ENCODE measurements at places on chromosomes 3 and 15. TPM values are rescaled to one million over a fixed set of nuclear protein-coding genes. Genes with fewer than 3 reads are reported as not detected.

- DNase-seq, result no peak
Measured at GRCh38 chr3:14082108-14082657, 42.5 kb downstream of the CHCHD4 start.

GRCh38 chr3:144677103-144677502 lies 705.5 kb downstream of the DIPK2A start:
- no peak for DNase-seq

- DNase-seq, result no peak
Measured at GRCh38 chr3:49721596-49721895, 2.1 kb upstream of the AMIGO3 start.

DNA sequence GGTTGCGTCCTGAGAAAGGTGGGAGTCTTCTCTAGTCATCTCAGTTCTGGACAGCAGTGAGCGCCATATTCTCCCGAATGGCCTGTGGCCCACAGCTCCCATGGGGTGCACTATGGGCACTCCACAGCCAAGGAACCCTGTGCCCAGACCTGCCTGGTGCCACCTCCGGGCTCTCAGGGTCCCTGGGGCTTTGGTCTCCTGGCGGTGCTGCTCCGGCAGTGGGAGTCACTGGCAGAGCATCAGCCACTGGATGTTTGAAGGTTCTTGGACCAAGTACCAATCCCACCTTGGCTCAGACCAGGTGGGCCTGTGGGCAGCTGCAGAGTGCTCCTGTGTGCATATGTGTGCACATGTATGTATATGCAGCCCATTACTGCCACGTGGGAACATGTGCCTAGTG lies 68.3 kb upstream of the RPL32 start:
- no peak for DNase-seq

- DNase-seq, result no peak
Measured at GRCh38 chr3:4533489-4534443, 40.6 kb downstream of the ITPR1 start.

- no peak for DNase-seq
Measured at GRCh38 chr3:44416031-44417030, 61.1 kb downstream of the ZNF445 start.

DNA sequence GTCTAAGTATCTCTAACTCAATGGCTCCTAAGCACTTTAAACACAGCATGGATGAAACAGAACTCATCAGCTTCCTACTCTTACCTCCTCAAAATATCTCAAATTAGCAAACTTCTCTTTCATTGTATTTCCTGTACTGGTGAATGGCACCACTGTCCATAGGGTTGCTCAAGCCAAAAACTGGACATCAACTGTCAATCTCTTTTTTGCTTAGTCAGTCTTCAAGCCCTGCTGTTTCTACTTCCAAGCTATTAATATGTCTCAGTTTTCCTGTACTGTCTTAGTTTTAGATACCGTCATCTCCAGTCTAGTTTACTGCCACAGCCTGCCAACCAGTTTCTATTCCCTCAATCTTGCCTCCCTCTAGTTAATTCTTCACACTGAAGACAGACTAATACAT lies 48.3 kb upstream of the KPNA4 start:
- no peak for DNase-seq

DNA sequence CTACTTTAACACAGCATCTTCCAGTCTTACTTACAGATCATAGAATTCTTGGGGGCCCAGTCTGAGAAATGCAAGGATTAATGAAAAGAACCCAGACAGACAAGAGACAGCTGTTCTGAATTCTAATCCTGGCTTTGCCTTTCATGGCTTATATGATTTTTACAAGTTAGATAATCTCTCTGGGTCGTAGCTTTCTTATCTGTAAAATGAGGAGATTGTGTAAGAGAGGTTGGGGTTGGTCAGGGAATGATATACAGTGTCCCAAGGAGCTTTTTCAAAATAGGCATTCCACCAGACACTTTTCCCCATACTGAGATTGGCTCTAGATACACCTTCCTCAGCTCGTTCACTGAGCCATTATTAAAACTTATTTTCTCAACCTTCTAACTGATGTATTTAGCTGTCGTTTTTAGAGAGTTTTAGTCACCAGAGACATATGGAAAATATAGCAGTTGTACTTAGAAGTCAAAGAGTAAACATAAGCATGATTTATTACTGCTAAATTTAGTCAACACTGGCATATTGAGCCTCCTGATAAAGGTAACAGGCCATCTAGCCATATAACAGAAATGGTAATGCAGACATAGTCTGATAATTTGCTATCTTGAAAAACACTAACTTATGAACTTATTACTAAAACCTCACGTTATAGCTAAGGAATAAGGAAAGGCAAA lies 163.0 kb upstream of the MLF1 start:
- DNase-seq, result no peak

GRCh38 chr3:129409541-129409940 lies 18.9 kb downstream of the EFCAB12 start:
- no peak for DNase-seq

DNA sequence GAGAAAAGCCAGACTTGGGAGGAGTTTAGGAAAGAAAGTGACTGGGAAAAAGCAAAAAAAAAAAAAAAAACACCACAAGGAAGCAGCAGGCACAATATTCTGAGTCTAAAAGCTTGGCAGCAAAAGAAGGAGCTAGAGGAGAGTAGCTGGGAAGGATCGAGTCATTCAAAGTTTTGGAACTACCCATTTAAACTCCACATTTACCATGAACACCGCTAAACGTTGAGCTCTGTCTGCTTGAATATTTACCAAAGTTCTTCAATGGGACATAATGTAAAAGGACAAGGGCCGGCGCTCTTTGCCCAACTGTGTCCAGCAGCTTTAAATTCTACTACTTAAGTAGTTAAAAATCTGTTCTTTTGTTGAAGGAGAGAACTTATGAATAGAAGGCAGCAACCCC lies 481.9 kb downstream of the FOXP1 start:
- DNase-seq, result no peak

- no peak for DNase-seq
Measured at GRCh38 chr3:167409611-167410010, 29.5 kb upstream of the ZBBX start.

- no peak for DNase-seq
Measured at GRCh38 chr3:158519776-158520175, 51.2 kb upstream of the MLF1 start.

- no peak for DNase-seq
Measured at GRCh38 chr15:77825546-77825945, 192.8 kb upstream of the LINGO1 start.

DNA sequence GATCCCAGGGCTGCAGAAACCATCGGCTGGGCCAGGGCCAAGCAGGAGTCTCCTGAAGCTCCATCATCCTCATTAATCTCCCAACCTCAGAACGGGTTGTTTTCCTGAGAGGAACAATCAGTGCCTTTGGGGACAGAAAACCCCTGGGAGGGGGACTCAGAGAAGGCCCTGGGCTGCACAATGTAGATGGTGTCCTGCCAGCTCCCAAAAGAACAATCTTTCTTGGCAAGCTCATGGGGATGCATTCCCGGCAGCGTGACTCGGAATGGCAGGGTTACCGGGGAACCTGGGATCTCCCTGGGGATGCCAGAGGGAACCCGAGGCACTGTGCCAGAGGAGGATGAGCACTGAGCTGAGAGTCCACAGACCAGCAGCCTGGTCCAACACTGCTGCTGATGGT lies 72.1 kb upstream of the ATP2B2 start:
- DNase-seq, result no peak

- no peak for DNase-seq
Measured at GRCh38 chr3:123559040-123559861, 25.6 kb downstream of the HACD2 start.

- no peak for DNase-seq
Measured at GRCh38 chr3:112617285-112617684, 23.7 kb downstream of the CCDC80 start.

GRCh38 chr15:36605604-36606263 lies 26.3 kb downstream of the CDIN1 start:
- DNase-seq, result no peak

DNA sequence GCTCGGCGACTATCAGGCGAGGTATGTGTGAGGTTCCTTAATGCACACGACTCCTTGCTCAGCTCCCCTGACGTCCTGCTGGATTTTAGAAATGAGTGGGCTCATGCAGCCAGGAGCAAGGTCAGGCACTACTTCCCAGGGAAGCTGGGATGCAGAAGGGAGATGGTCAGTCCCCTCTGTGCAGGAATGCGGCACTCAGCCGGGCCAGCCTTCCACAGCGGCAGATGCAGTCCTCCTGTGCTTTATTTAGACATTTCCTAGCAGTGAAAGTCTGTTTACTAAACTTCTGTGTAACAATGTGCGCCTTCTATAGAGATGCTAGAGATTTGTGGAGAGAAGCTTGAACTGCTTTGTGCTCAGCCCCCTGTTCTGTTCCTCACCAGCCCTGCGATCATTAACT lies 252.1 kb downstream of the SLCO3A1 start:
- no peak for DNase-seq

DNA sequence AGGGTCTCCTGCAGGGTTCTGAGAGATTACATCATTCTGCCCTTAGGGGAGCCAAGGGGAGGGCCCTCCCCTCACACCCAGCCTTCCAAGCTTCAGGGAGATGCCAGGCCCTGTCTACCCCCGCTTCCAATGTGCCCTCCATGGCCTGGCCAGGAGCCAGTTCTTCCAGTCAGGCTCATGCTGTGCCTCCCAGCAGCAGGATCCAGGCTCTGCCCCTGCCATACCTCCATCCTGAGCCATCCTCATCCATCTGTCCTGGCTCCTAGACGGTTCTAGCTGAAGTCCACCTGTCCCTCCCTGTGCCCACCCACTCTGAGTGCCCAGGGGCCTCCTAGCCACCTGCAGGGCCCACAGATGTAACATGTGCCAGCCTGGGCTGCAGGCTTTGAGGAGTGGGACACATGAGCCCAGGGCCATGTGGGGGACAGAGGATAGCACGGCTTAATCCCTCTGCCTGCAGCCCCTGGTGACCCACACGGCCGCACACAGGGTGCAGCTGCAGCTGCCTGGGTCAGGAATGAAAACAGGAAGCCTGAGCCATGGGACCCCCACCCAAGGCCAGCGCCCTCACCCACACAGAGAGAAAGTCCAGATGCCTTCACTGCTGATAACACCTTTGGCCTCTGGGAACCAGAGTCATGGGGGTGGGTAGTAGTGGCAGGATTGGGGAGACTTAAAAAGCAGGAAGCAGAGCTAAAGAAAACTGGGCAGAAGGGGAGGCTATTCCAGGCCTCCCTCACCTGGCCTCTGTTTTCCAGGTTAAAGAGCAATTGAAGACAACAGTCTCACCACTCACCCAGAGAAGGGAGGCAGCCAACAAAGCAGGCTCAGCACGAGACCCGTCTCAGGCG lies 11.8 kb downstream of the PLCD1 start:
- no peak for DNase-seq

DNA sequence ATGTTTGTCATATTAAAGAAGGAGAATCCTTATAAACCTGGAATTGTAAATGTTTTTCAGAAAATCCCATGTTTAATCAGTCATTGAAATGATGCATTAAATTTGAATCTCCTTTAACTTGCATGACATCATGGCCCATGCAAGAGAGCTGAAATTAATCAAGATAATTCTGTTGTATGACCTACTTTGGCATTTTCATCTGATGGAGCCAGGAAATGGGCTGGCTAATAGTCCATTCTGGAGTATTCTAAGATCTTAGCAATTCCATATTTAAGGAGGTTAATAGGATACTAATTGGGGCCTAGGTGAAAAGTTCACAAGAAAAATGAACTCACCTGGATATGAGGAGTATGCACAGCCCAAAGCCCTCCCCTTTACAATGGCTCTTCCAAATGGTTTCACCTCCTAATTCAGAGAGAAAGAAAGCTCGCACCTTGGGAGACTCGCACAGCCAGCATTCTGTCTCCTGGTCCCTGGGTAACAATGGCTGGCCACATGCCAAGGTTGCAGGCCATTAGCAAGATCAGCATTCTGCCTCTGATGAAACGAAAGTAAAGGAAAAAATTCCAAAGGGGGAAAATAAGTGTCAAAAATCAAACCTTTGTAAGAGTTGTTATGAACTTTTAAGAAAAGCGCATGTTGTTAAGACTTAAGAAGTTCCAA lies 786.4 kb downstream of the MCTP2 start:
- no peak for DNase-seq

DNA sequence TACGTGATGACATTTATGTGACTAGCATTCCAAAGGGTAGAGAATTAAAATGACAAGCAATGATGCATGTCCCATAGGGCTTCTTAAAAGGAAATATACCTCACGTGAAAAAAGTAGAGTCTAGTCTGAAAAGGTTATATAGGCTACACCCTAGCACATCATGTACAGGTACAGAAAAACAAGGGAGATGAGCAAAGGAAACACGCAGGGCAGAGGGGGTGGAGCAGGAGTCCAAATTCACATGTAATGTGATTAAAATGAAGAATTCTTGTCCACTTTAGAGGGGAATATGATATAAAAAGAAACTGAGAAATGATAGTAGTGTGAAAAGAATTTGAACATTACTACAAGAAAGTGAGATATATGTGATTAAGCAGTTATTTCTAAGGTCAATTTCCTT lies 59.4 kb downstream of the HACD2 start:
- DNase-seq, result no peak

GRCh38 chr15:81893182-81893835 lies 152.5 kb downstream of the MEX3B start:
- no peak for DNase-seq

DNA sequence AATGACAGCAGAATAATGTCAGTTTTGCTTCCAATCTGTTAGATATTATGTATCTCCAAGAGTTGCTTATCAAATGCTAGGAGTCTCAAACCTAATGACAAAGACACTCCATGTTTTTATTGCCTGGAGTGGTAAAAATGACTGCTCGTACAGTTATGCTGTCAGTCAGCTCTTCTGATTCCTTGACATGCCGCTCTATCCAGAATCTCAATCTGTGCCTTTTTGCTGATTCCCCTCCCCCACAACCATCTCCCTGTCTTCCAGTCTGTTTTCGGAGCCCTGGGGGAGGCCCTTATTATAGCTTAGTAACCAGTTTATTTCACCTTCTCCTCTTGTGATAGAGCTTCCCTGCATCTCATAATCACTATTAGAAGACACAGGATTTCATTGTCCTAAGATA lies 2.6 kb downstream of the MKRN2 start:
- no peak for DNase-seq

DZIP1L gene
- not detected for total RNA-seq

FAM98B gene
- 23.8 TPM for total RNA-seq

KLHL40 gene
- total RNA-seq, result not detected

AADAC gene
- total RNA-seq, result not detected

XCR1 gene
- total RNA-seq, result not detected

ISLR gene
- total RNA-seq, result not detected

LSAMP gene
- not detected for total RNA-seq

GOLGA6L1 gene
- total RNA-seq, result not detected

DAG1 gene
- 10.1 TPM for total RNA-seq

CCR8 gene
- 0.36 TPM for total RNA-seq

INTS14 gene
- total RNA-seq, result 55.4 TPM

CDHR4 gene
- 0.25 TPM for total RNA-seq
